ENCODE measurements at places on chromosomes 11 and 22.

- no peak for DNase-seq
These were observed at the start of gene TMEM184B for GRCh38 chr22:38272373-38273134. TSS of gene TMEM184B (minus strand) at chr22:38273010. CDS start at chr22:38247961, 25,049 bp downstream.

DNA sequence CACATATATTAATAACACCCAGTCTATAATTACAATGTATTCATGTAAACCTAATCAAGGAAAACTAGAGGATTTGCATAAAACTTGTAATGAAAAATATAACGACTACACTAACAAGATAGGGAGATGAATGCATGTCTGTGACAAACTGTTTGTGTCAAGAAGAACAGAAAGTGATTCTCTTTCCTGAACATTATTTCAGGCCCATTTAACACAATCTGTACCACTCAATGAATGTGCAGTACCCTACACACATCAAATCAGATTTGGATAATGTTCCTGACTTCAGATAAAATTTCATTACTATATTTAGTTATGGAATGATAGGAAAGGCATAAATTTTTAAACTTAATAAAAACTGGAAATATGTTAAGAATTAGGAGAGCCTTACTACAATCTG is 93.1 kb downstream of the CADM1 start:
- no peak for DNase-seq

DNA sequence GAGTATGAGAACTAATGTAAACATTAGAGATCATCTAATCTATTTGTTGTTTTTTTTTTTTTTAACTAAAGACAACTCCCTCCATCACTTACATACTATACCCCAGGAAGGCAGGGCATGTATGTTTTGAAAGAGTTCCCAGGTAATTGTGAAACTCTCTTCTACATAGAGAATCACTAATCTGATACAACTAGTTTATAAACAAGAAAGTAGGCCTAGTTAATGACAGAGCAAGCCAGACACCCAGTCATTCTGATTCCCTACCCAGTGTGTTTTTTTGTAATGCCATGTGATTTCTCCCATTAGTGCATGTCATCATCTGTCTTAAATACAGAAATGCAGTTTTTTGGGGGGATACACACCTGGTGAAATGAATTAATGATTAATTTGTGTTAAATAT is 120.9 kb downstream of the C11orf65 start:
- DNase-seq = no peak

GRCh38 chr11:112661146-112661545 is 300.1 kb upstream of the NCAM1 start:
- no peak for DNase-seq

GRCh38 chr11:14713496-14714244 is 70.1 kb downstream of the PDE3B start:
- no peak for DNase-seq

DNA sequence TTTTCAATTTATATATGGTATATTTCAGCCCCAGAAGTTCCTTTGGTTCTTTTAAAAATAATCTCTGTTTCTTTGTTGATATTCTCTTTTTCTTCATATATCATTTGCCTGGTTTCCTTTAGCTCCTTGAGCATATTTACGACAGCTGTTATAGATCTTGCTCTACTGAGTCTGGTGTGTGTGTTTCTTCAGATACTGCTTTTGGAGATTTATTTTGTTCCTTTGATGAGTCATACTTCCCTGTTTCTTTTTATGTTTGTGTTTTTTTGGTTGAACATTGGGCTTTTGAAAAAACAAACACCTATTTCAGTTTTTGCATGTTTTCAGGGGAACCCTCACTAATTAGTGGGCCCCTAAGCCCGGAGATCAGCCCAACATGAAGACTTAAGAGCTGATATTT is 23.3 kb downstream of the GLB1L2 start:
- DNase-seq = no peak

DNA sequence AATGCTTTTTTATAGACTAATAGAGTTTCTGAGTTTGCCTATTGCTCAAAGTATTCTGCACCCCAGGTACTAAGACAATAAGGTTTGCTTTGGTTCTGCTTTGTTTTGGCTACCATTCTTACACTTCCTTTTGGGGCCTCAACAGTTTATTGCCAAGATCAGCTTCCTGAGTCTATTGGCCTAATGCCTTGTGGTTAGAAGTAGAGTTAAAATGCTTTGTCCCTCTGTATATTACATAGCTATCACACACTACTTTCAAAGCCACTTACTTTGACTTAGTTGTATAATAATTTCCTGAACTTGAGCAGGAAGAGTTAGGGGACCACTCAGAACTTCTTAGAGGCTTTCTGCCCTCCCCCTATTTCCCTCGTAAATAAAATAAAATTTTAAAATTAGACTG is 96.5 kb downstream of the DLG2 start:
- DNase-seq = no peak

DNA sequence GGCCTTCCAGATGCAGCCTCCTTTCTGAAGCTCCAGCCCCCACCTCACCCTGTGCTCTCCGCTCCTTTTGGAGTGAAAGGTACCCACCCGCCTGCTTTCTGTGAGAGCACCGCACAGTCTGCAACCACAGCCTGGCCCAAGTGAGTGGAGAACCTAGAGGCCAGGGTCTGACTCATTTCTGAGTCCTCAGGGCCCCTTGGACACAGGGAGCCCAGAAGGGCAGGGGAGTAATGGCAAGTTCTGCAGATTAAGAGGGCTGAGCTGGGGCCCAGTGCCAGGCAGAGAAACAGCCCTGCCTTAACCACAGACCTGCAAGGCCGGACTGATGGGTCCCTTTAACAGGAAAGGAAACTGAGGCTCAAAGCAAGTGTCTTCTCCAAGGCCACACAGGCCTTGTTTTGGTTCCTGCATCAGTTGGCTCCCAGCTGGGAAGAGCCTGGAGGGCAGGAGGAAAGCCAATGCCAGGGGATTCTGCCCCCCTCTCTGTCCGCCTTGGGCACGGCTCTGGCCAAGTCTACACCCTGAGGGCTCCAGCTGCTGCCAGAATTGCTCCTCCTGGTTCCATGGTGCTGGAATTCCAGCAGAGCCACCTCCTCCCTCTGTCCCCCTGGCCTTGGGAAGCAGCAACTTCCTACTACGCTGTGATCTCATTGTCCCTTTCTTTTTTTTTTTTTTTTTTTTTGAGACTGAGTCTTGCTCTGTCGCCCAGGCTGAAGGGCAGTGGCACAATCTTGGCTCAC is 55.1 kb downstream of the CYTH4 start:
- DNase-seq = no peak

DNA sequence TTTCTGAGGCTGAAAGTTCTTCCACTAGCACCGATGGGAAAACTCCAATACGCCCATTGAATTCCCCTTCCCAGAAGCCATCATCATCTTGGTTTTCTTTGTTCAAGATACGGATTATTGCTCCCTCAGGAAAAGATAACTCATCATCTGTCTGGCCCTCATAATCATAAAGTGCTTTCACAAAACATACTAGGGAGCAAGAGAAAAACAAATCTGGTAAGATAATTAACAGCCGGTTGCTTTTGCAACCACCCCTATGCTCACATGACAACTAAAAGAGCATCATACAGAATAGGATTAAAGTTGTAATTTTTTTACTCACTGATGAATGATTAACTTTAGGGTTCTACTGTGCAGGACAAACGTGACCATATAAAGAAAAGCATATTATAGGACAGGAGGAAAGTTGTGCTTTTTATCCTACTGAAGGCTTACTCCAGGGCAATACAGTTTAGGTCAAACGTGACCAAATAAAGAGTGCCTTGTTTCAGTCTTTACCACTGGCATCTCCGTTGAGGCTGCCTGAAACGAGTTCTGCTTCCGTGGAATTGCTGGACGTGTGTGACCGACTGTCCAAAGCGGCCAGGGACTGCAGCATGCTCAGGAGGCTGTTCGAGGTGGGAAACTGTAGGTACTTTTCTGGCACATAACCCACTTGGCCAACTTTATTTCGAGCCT is 28.6 kb downstream of the ATG16L2 start:
- DNase-seq = no peak

Measured in GM12864 (cell line).